ENCODE measurements at places on chromosomes 6 and 20. TPM values are rescaled to one million over a fixed set of nuclear protein-coding genes. Genes with fewer than 3 reads are reported as not detected.

The GJA10 gene
- not detected for total RNA-seq

The SLX4IP gene
- total RNA-seq = 3.2 TPM

The BMP5 gene
- 0.07 TPM for total RNA-seq

The LRRC73 gene
- total RNA-seq = 1.2 TPM

The PI16 gene
- total RNA-seq = not detected

The MROH8 gene
- 0.79 TPM for total RNA-seq

The RNF182 gene
- 3.2 TPM for total RNA-seq

The ERVFRD-1 gene
- total RNA-seq = not detected

The SPATA2 gene
- total RNA-seq = 8.0 TPM

The ADAM33 gene
- total RNA-seq = 0.06 TPM

The LST1 gene
- total RNA-seq = 0.37 TPM

The CST2 gene
- 0.44 TPM for total RNA-seq

The SIRPB1 gene
- 0.57 TPM for total RNA-seq

The RSPH4A gene
- 0.11 TPM for total RNA-seq

The FAM83C gene
- total RNA-seq = not detected

The ARMH2 gene
- not detected for total RNA-seq

The TMEM151B gene
- total RNA-seq = not detected

The BEND6 gene
- total RNA-seq = 0.96 TPM

The RSPH3 gene
- total RNA-seq = 4.4 TPM
